AG10803 (cell line): ENCODE measurements at places on chromosomes 16 and 17.
A peak's percentile ranks its signal among the peaks of the same experiment; 100 is the strongest.

DNA sequence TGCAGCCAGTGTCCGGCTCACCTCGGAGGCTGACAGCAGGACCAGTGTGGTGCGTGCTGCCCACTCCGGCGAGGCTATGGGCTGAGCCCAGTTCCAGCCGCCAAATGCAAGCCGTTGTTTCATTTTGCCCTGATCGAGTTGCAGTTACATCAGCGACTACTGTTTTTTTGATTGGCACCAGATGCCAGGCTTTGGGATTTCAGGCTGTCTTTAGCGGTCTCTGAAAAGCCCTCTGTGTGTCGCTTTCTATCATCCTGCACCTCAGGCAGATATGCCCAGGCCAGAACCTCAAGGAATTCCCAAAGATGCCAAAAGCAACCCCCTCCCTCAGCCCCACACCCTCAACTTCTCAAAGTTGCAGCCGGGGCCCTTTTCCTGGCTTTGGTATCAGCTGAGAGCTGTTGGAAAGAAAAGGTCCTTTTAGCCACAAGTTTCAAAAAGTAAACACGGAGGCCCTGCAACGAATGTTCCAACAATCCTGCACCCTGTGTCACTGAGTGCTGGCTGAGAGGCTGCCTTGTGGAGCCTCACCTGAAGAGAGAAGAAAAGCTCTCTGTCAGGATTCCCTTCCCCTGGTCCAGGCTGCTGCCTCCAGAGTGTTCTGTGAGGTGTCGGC lies 58.9 kb downstream of the WWP2 start:
- peak; percentile 79 for DNase-seq

- DNase-seq: no peak
Measured at GRCh38 chr16:79092846-79093245, 507.7 kb downstream of the MAF start.

DNA sequence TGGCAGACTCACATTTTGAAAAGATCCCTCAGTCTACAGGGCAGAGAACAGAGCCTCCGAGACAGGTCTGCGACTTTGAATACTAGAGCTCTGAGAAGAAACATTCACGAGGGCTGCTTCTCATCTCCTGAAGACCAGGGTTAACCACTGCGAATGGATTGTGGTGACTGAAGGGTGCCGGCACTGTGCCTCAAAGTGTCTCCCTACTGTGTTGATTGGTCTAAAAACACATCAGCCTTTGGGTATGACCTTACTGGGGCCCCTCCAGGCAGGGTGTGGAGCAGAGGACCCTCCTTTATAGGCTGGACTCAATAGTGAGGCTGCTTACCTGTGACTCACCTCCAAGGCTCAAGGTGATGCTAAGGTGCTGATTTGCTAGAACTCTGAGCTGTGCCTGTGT lies 2.6 kb upstream of the LGALS9 start:
- DNase-seq: no peak

DNA sequence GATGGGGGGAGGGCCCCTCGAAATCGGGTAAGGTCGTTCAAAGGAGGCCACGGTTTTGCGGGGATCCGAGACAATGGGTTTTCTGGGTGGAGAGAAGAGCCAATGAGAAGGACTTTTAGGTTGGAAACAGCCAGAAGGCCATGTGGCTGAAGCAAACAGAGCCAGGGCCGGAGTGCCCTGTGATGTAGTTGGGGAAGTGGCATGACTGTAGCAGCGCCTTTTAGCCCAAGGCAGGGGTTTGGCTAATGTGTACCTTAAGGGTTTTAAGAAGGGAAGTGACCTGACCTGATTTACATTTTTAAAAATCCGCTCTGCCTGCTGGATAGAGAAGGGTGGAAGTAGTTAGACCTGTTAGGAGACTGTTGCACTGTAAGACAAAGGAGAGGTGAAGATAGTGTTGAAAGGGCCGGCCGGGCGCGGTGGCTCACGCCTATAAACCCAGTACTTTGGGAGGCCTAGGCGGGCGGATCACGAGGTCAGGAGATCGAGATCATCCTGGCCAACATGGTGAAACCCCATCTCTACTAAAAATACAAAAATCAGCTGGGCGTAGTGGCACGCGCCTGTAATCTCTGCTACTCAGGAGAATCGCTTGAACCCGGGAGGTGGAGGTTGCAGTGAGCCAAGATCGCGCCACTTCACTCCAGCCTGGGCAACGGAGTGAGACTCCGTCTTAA lies 1.0 kb downstream of the LYRM1 start:
- DNase-seq: peak; percentile 52

DNA sequence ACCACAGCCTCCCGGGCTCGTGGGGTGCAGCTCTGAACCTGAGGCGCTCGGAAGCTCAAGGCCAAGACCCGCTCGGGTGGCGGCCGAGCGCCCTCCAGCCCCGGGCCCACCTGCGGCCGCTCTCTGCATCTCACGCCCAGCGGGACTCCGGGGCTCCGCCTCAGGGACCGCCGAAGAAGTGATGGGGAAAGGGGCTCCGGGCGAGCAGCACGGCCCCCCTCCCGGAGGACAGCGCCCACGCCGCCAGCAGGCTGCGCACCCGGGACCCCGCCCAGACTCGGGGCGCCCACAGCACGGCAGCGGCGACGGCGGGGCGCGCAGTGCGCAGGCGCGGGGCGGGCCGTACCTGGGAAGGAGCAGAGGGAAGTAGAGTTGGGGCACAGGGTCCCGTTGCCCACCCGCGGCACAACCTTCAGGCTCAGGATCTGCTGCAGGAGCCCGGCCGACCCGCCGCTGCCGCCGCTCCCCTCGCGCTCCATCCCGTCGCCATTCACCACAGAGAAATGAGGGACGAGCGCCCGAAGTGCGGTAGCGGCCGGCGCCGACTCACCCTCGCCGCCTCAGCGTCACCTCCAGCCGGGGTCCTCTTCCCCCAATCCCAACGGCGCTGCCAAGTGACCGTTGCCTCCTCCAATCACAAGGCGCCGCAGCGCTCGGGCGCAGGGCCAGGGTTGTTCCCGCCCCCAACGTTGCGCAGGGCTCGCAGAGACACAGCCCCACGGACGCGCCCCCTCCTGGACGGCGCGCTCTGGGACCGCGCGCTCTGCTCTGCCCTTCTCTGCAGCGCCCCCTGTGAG lies at the start of gene TMEM170A:
Gene TMEM170A (minus strand): TSS at position 568 of the 797 bp plus-strand sequence. CDS start 89 bp downstream, at position 479.
- DNase-seq: peak; percentile 98

DNA sequence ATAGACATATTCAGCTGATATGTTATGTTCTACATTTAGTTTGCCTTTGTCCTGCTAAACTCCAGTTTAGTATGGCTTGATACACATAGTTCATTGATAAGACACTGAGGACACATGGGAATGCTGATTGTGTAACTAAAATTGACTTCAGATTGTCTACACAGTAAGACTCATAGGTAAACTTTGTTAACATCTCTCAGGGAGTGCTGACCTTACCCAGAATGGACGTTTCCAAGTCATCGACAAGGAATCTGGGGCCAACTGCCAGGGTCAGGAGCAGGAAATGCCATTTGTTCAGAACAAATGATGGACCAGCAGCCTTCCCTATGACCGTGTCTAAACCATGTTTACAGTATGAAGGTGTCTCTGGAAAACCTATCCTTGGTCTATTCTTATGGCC lies 58.7 kb downstream of the DYNLRB2 start:
- DNase-seq: peak; percentile 61

- DNase-seq: no peak
Measured at GRCh38 chr16:77548151-77548550, 113.3 kb upstream of the ADAMTS18 start.

- DNase-seq: no peak
Measured at GRCh38 chr17:6554342-6554741, 2.0 kb downstream of the PITPNM3 start.

DNA sequence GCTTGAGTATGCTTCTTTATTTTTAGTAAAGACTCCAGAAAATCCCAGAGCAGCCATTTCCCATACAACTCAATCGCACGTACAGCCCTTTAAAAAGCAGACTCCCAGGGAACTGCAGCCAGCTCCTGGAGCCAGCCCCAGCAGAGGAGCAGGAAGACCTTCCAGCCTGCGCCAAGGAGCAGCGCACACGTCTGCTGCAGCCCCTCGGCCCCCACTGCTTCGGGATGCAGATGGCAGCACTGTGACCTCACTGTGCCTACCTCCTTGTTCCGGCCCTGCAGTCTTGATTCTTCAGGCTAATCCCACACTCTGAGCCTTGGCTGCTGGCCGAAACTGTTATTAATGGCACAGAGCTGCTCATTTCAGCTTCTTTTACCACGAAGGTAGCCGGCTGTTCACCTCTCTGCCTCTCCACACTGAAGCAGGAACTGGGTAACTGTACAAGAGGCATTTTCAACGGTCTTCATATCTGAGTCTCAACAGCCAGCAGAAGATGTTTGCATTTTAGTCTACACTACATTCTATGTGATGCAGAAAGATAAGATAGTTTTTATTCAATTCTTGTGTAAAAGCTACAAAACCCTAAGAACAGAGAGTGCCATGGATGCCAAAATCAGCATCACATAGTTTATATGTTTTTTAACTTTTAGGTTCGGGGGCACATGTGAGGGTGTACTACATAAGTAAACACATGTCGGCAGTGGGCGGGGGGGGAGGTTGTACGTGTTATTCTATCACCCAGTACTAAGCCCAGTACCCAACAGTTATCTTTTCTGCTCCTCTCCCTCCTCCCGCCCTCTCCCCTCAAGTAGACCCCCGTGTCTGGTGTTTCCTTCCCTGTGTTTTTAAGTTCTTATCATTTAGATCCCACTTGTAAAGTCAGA lies 130.9 kb downstream of the ANKRD11 start:
- DNase-seq: no peak

DNA sequence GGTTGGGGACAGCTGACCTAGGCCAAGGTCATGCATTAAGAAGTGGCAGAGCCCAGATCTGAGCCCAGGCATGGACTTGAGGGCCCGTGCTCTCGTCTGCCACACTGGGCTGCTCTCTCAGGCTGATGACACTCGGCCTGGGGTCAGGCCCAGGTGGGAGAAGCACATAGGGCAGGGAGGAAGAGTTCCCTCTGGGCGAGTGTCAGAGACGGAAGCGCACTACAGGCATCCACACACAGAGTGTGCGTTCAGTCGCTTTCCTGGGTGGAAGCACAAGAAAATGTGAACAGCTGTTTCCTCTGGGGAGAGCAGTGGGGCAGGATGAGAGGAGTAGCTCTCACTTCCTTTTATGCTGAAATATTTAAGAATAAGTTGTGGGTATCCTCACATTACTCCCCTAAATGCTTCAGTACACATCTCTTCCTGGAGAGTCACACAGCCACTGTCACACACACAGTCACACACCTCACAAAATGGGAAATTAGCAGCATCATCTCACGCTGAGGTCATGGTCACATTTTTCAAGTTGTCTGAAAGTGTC lies 59.7 kb downstream of the B9D1 start:
- no peak for DNase-seq

DNA sequence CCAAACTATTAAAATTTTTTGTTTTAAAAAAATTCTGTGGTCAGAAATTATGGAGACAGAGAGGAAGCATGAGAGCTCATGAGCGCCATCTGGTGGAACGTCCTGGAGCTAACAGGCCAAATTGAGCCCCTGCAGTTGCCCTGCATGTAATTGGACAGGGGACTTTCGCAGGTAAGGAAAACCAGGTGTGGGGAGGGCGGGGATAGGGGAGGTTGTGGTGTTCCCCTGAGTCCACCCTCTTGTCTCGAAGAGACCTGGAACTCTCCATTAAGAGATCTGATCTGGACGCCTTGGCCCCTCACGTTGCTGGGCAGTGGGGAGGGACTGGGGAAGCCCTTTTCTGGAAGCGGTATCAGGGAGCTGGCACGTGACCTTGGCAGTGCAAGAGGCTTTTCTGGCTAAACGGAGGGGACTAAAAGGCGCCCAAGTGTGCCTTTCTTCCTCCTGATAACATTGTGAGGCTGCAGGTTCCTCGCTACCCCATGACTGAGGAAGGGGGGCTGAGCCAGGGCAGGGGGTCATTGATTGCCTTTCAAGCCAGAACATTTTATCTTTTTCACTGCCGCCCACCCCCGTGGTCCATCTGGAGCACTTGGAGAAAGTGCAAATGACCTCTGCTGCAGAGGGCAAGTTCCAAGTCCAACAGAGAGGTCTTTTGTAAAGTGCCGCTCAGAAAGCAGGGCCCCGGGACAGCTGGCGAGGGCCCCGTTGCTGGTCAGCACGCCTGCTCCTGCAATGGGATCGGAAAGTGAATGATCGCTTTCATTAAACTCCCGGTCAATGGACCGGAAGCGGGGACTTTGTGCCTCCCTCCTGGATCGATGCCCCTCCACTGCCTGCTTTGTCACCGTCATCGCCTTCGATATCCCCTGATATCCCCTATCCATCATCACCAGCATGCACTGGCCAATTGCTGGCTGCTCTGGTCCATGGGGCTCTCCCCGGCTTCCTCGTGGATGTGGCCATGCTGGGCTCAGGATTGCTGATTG lies 18.4 kb downstream of the PDILT start:
- DNase-seq: peak; percentile 34

DNA sequence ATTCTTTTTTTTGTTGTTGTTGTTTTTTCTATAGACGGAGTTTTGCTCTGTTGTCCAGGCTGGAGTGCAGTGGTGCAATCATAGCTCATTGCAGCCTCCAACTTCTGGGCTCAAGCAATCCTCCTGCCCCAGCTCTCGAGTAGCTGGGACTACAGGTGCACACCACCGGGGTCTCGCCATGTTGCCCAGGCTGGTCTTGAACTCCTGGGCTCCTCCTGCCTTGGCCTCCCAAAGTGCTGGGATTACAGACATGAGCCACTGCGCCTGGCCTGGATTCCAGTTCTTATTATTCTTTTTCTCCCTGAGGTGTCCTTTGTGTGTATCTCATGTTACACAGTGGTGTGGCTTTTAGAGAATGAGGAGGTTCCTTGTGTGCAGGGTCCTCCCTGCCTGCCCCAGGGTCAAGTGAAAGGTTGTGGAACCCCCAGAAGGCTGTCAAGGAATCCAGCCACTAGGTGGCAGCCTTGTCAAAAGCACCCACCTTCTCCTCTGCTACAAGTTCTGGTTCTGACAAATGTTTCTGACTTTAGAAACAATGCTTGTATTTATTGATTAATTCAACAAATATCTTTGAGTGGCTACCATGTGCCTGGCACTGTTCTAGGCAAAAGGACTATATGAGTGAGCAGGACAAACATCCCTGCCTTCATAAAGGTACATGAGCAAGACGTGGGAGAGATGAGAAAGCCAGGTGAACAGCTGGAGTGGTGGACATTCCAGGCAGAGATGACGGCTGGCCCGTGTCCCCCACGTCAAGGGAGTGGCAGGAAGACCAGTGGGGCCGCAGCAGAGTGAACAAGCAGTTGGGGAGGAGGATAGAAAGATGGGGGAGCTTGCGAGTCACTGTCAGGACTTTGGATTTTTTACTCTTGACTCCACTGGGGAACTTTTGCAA lies 112.4 kb downstream of the SPECC1 start:
- peak; percentile 62 for DNase-seq

- no peak for DNase-seq
Measured at GRCh38 chr17:5864741-5865657, 205.2 kb upstream of the WSCD1 start.

DNA sequence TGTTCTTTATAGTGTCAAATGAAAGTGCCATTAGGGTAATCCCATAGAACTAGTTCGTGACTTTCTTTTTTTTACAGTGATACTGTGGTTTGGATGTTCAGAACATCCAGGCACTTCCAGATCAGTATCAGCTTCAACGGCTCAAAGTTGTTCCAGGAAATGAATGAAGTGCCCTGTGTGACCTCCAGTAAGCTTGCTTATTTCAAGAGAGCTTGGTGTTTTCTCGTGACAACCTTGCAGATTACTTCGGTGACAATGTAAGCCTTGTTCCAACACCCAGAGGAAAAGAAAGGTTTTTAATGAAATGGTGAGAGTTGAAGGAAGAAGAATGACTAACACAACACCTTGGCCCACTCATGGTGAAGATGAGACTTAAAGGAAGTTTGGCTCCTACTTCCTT lies 16.0 kb upstream of the KCNJ16 start:
- DNase-seq: no peak

- peak; percentile 38 for DNase-seq
Measured at GRCh38 chr17:55584055-55584685, 72.9 kb upstream of the SMIM36 start.
